ENCODE measurements at places on chromosomes 16 and 17.
A peak's percentile ranks its signal among the peaks of the same experiment; 100 is the strongest.

- no peak for DNase-seq
Measured at GRCh38 chr16:56207421-56207820, 16.1 kb downstream of the GNAO1 start.

DNA sequence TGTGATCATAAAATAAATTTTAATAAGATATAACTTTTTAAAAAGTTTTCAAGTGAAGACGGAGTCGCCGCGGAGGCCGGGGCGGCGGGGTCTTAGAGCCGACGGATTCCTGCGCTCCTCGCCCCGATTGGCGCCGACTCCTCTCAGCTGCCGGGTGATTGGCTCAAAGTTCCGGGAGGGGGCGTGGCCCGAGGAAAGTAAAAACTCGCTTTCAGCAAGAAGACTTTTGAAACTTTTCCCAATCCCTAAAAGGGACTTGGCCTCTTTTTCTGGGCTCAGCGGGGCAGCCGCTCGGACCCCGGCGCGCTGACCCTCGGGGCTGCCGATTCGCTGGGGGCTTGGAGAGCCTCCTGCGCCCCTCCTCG lies at the start of gene FOXC2:
TSS of gene FOXC2 (plus strand) at position 229 of the 365 bp plus-strand sequence. CDS start 507 bp downstream, outside the sequence.
- no peak for DNase-seq

DNA sequence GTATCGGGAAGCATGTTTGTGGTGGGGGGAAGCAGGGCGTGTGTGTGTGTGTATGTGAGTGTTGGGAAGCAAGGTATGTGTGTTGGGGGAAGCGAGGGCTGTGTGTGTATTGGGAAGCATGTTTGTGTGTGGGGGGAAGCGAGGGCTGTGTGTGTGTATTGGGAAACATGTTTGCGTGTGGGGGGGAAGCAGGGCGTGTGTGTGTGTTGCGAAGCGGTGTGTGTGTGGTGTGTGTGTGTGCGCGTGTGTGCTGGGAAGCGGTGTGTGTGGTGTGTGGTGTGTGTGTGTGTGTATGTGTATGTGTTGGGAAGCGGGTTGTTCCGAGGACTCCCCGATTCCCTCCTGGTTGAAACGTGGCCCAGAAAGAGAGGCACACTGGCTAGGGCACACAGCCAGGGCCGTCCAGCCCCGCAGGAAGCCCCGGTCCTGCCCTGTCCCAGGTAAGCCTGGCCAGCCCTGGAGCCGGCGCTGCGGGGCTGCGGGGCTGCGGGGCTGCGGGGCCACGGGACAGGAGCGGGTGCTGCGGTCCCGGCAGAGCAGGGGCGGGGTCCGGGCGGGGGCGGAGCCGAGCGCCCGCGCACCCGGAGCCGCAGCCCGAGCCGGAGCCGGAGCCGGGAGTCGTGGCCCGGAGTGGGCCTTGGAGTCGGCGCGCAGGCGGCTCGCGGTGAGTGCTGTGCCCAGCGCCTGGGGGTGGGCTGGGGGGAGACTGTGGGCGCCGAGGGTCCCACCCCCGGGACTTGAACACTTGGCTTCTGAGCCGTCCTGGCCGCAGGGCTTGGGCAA lies at the start of gene NOD2:
TSS of gene NOD2 (plus strand) at position 608 of the 783 bp plus-strand sequence. CDS start 5,890 bp downstream, outside the sequence.
- DNase-seq, result no peak

DNA sequence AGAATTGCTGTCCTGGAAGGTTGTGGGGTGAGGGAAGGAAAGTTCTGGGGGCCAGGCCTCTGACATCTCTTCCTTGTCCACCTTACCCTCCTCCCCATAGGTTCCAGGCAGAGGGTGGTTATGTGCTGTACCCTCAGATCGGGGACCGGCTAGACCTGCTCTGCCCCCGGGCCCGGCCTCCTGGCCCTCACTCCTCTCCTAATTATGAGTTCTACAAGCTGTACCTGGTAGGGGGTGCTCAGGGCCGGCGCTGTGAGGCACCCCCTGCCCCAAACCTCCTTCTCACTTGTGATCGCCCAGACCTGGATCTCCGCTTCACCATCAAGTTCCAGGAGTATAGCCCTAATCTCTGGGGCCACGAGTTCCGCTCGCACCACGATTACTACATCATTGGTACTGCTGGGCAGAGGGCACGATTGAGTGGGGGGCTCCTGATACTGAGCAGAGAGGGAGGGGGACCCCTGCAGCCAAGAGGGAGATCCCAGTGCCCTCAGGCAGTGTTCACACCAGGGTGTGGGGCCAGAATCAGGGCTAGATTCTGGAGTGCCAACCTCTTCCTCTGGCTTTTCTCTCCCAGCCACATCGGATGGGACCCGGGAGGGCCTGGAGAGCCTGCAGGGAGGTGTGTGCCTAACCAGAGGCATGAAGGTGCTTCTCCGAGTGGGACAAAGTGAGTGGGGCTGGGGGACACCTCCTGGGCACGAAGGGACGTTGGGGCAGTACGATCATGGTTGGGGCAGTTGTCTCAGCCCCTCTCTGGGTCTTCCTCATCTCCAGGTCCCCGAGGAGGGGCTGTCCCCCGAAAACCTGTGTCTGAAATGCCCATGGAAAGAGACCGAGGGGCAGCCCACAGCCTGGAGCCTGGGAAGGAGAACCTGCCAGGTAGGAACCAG lies 3.1 kb downstream of the EFNB3 start:
- DNase-seq, result no peak

GRCh38 chr17:61955619-61956018 lies 27.8 kb upstream of the INTS2 start:
- no peak for DNase-seq

DNA sequence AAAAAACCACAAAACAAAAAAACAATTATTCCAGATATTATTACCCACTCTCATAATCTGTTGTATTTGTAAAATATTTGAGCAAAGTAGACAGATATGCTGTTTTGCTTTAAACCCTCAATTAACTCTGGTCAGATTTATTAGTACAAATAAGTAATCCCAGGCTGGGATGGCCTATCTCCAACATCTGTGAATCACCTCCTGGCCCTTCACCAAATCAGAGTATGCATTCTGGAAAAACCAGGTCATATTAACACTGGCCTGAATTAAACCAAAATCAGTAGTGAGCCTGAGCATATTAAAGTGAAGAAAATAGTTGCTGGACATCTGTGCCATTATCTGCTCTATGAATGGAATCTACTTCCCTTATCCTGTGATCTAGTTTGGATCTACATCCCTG lies 41.0 kb downstream of the STAT3 start:
- no peak for DNase-seq

GRCh38 chr17:55323518-55324295 lies 58.9 kb downstream of the HLF start:
- no peak for DNase-seq

GRCh38 chr17:57707892-57708291 lies 37.2 kb downstream of the CCDC182 start:
- peak; percentile 52 for DNase-seq

GRCh38 chr17:2705888-2706795 lies 5.4 kb downstream of the CLUH start:
- no peak for DNase-seq

GRCh38 chr16:70438585-70438968 lies 323 bp downstream of the ST3GAL2 start:
- DNase-seq, result no peak

DNA sequence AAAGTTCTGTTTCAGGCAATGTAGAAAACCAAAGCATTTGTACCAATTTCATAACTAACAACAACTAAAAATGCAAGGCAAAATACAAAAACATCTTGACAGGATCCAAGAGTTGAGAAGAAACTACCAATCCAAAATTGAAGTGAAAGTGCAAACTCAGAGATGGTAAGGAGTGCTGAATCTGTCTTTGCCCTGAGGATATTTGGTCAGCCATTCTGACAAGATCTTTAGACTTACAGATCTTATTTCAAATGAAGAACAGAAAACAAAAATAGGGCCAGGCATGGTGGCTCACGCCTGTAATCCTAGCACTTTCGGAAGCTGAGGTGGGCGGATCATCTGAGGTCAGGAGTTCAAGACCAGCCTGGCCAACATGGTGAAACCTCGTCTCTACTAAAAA lies 412.8 kb downstream of the ZFHX3 start:
- DNase-seq, result no peak

DNA sequence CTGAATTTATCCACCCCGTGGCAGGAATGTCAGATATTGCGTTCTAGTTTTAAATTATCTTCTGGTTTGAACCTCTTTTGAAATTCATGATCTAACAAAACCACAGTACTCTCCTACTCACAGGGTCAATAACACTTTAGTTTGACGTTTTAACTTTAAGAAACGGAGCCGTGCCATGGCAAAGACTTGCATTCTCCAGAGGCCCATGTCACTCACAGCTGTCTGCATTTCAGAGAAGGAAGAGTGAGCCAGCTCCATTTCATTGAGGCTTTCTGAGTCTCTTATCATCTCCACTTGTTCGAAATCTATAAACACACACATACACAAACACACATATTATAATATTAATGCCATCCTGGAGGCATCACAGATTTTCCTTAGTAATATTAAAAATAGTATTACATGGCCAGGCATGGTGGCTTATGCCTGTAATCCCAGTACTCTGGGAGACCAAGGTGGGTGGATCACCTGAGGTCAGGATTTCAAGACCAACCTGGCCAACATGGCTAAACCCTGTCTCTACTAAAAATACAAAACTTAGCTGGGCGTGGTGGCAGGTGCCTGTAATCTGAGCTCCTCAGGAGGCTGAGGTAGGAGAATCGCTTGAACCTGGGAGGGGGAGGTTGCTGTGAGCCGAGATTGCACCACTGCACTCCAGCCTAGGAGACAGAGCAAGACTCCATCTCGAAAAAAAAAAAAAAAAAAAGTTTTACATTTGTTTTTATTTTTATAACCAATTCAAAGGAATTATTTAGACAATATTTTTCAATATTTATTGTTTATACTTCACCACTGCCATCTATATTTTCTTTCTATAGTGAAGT lies 35.6 kb downstream of the ABCA6 start:
- no peak for DNase-seq

GRCh38 chr17:47276444-47276843 lies 22.8 kb downstream of the ITGB3 start:
- DNase-seq, result peak; percentile 51

DNA sequence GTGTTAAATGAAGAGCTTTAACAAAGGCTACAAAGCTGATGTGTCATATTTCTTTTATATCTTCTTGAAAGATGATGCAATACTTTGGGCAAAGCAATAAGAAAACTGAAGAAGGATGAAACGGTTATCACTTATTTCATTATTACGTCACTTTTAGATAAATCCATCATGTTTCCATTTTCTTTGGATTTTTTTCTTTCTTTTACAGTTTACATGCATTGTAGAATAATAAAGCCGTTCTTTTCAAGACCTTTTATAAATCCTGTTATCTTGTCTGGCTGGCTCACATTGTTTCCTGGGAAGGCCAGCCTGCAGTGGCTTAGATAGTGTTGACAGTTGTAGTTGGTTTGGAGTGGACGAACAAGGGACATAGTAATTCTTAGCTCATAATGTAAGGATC lies 28.9 kb downstream of the TANC2 start:
- DNase-seq, result no peak

DNA sequence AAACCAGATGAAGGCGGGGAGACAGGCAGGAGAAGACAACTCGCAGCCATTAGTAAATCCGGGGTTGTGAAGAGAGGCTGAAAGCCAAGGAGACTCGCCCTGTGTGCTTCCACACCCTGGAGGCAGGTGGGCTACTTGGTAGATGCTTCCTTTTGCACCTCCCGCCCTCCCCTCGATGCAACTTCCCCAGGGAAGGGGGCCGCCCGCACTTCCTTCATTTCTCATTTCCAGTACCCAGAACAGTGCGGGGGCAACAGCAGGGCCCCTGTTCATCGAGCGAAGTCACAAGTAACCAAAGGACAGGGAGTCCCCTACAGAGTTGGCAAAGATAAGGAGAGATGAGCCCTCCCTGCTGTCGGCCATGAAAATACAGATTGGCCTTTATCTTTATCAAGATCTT lies 25.0 kb downstream of the CCDC40 start:
- no peak for DNase-seq

DNA sequence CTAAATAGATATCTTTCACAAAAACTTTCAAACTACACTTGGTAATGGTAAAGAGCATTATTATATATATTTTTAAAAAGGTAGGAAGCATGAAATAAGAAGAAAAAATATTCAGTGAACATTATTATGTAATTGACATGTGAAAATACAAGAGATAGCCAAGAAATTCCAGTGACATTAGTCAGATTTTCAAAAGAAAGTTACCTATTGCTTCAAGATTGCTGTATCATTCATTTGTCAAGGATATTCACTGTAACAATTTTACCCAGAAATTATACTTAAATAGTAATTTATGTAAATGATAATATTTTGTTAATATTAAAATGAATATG lies 350.2 kb downstream of the KIF2B start:
- DNase-seq, result no peak

DNA sequence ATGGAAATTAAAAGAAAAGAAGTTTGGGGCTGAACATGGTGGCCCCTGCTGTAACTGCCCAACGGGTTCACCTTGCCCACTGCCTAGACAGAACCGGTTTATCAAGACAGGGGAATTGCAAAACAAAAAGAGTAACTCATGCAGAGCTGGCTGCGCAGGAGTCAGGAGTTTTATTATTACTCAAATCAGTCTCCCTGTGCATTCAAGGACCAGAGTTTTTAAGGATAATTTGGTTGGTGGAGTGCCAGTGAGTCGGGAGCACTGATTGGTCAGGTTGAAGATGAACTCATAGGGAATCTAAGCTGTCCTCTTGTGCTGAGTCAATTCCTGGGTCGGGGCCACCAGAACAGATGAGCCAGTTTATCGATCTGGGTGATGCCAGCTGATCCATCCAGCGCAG lies 4.4 kb upstream of the SCPEP1 start:
- DNase-seq, result peak; percentile 29

GRCh38 chr16:6204945-6205344 lies 1107.3 kb upstream of the EEF2KMT start:
- DNase-seq, result no peak

DNA sequence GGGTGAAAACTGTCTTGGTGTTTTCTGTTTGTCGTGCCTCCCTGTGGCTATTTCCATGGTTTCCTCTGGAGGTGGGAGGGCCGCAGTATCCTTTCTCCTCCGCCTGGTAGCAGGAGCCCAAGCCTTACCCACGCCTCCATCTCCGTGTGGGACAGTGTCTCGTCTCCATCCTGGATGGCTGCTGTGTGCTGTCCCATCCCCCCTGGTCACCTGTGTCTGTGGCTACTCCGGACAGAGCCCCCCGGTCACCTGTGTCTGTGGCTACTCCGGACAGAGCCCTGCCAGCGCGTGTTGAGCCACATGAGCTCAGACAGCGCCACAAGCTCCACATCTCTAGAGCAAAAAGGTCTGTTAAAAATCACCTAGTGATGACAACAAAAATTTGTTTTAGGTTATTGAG lies 198.2 kb upstream of the CHMP6 start:
- no peak for DNase-seq

DNA sequence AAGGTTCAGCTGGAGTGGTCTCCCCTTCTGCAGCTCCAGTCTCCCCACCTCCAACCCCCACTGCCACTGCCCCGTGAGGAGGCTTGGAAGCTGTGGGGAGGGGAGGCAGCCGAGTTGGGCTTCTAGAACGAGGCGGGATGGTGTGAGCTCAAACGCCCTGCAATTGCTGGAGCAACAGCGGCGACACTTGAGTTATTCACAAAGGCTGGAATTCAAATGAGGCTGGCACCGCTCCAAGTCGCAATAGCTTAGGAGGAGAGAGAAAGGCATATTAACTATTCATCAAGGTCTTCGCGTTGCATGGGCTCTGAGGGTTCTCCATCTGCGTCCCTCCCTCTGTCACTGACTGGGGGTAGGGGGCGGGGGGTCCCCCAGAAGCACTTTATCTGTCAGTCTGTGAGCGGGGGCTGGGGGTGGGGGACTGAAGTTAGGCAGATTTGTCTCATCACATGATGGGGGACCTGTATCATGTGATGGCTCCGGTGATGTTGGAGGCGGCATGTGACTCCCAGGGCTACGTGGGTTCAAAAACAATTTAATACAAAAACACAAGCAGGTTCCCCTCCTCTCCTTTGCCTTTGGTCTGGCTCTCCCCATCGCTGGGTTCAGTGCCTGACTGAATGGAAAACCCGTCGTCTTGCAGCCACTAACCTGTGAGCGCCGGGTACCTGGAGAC lies 70.5 kb downstream of the RBBP6 start:
- DNase-seq, result peak; percentile 63
